NCI-H2029 treated with DMSO at 0.1 percent for 48 hours (cell line): ENCODE measurements at places on chromosomes 1 and 21.

- DNase-seq, result peak; percentile 35
Measured at GRCh38 chr1:27940870-27941560, 6.2 kb downstream of the SMPDL3B start.

DNA sequence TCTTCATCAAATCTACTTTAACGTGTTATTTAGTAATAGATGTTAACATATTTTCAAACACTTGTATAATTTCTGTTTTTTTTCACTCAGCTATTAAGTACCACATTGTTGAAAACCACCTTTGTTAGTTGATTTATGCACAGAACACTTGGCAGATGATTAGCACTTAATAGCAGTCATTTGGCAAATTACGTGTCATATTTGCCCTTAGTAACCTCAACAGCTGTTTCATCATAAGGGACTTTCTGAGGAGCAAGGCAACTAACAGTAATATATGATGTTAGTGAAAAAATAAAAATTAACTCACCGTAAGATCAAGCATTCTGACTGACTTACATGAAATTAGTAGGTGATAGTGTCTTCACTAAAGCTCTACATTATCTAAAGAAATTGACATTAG lies 186.4 kb downstream of the HMCN1 start:
- no peak for DNase-seq

- DNase-seq, result no peak
Measured at GRCh38 chr1:6960291-6960811, 175.1 kb downstream of the CAMTA1 start.

DNA sequence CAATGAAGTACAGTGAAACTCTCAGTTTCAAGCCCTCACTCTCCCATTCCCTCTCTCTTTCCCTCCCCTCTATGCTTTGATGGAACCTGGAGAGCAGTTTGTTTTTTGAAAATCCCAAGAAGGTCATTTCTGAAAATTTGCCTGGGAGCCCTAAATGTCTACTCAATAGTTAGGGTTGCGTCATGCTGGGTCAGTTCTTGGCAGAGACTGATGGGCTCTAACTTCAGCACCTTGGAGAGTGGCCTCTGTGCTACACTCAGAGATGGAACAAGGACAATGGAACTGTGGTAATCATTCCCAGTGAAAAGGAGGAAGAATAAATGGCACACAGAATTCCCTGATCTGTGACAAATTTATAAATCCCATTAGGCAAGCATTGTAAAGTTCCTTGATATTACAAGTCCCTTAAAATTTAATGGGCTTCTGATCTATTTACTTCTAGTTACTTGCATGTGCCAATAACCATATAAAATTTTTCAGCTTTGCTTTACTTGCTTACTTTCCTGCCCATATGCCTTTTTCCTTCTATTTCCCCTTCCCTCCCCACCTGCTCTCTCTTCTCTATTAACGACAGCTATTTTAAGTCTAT lies 182.9 kb upstream of the KCND3 start:
- no peak for DNase-seq

- DNase-seq, result no peak
Measured at GRCh38 chr1:177809819-177810218, 160.0 kb downstream of the SEC16B start.

- peak; percentile 80 for DNase-seq
Measured at GRCh38 chr1:45205011-45205909, 1.1 kb downstream of the ZSWIM5 start.

- DNase-seq, result no peak
Measured at GRCh38 chr1:57532299-57532698, 108.4 kb upstream of the DAB1 start.

GRCh38 chr1:35453031-35453430 lies 104.2 kb downstream of the KIAA0319L start:
- DNase-seq, result no peak

- DNase-seq, result no peak
Measured at GRCh38 chr1:171484760-171485374, 463 bp upstream of the PRRC2C start.

GRCh38 chr1:70840260-70840953 lies 207.2 kb downstream of the PTGER3 start:
- no peak for DNase-seq

DNA sequence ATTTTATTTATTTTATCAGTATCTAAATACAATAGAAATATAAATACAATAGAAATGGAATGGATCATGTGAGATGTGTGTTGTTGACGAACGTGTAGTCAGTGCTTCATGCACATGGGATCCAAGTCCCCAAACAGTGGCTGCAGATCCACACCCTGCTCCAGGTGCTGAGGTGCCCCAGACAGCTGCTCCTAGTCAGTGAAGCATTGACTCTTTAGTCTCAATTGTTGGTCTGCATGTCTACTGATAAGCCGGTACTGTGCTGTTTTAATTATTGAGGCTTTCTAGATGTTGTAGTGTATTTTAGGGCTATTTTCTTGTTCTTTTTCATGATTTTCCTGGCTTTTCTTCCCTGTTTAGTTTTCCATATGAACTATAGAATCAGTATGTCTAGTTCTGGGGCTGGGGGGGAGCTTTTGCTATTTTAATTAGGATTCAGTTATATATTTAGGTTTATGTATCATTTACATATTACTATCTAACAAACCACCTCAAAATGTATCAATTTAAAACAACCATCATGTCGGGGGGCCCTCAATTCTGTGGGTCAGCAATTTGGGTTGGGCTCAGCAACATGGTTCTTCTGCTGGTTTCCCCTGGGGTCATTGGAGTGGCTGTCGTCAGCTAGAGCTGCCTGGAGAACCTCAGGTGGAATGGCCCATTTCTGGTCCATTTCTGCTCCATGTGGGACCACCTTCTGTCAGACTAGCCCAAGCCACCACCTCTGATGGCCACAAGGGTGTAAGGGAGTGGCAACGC lies 63.2 kb upstream of the TRAPPC10 start:
- no peak for DNase-seq

DNA sequence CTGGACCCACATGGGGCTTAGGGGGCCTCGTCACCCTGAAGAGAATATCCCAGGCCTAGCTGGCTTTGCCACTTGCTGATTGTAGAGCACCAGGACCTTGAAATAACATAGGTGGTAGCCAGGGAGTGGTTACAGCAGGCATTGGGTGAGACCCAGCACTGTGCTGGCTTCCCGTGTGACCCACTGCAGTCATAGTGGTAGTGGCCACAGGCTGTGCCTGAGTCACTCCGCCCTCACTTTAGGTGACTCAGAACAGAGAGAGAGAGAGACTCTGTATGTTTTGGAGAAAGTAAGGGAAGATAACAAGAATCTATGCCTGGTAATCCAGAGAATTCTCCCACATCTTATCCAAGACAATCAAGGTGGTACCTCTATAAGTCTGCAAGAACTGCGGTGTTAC lies 98.7 kb upstream of the LHX8 start:
- no peak for DNase-seq

- DNase-seq, result no peak
Measured at GRCh38 chr1:218439541-218440295, 94.6 kb downstream of the TGFB2 start.

GRCh38 chr1:48196237-48196636 lies 26.3 kb upstream of the SLC5A9 start:
- no peak for DNase-seq

DNA sequence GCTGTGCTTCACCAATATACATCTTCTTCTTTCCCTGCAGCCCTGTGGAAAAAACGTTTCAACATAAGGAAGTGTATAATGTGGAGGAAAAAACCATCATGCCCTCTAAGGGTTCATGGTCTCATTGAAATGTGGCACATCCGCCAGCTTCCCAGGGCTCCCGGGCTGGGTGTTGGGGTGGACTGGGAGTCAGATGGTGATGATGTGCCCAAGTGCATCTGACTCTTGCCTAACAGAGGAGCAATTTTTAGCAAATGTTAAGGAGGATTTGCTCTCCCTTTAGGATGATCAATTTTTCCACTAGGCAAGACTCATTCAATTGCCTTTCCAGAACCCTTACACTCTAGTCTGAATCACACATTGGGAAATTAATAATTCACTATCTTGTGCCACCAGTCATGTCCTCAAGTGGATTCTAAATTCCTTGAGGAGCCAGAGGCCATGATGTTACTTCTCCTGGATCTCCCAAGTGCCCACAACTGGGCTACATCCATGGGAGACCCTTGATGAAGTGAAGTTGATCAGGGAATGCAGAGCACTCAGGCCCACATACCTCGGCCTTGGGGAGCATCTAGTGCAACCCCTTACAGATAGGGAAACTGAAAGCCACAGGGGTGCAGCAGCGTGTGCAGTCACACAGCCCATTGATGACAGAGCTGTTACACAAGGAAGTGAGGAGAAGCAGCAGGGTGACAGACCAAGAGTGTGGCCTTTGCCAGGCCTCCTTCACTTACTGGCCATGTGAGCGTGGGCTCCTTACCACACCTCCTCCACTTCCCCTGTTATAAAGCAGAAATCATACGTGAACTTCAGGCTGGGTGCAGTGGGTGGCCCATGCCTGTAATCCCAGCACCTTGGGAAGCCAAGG lies 100.0 kb upstream of the SLC44A3 start:
- DNase-seq, result no peak

DNA sequence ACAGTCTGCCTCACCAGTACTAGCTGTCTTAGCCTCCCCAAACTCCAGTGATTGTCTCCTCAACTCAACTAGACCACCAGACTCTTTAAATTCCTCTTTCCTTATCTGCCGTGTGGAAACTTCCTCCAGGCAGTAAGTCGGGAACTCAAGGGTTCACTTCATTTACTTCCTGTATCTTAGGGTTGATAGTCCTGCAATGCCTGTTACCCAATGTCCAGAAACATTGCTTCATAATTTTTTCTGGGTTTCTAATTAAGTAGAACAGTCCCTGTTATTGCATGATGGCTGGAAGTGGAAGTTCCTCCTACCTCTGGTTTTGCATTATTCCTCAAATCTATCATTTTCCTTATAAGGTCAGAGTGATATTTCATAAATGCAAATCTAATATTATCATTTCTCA lies 60.8 kb upstream of the RNF11 start:
- DNase-seq, result no peak

DNA sequence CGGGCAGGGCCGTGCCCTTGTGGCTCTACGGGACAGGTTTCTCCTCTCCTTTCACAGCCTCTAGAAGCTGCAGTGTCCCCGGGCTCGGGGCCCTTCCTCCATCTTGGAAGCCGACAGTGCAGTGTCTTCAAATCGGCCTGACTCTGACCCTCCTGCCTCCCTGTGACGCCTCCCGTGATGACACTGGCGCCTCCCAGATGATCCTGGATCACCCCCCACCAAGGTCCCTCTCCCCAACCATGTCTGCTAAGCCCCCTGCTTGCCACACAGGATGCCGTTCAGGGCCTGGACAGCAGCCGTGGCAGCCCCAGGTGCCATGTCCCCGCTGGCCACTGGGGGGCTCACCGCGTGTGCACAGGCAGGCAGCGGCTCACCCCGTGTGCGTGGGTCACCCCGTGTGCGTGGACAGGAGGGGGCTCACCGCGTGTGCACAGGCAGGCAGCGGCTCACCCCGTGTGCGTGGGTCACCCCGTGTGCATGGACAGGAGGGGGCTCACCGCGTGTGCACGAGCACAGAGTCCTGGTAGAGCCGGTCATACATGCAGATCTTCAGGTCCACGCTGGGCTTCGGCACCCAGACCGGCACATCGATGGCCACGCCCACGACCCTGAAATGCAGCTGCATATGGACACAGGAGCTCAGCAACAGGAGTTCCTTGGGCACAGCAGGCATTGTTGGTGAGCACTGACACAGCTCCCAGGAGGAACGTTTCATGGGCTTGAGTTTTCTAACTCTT lies 24.9 kb upstream of the TMEM52 start:
- DNase-seq, result no peak

DNA sequence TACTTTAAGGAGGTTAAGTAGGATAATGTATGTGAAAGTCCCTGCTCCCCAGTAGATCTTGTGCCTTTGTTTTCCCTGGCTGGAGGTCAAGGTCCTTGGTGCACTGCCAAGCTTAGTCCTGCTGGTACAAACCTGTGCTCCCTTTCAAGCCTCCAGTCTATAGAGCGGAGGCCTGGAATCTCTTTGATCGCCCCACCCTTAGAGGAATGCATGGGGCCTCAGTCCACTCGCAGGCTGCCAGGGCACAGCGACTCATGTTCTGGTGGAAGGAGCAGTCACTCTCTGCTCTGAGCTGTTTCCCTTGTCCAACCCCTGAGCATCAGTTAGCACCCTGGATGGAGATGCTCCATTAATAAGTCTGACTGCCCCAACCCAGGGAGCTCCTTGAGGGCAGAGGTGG lies 121.8 kb downstream of the HMGB4 start:
- no peak for DNase-seq

DNA sequence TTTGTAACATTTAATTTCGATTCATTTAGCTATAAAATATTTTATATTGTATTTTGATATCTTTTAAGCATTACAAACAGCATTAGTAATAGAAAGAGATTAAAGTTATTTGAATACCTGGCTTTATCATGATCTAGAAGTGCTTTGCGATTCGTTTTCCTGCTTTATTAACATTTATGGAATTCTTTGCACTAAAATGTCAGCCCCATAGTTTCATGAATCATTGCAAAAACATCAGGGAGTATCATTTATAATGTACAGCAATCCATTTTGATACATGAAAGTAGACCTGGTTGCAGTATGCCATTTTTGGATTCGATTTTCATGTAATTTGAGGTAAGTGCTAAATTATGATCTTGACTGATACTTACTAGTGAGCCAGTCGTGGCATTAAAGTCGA lies 108.0 kb upstream of the DPYD start:
- DNase-seq, result no peak

DNA sequence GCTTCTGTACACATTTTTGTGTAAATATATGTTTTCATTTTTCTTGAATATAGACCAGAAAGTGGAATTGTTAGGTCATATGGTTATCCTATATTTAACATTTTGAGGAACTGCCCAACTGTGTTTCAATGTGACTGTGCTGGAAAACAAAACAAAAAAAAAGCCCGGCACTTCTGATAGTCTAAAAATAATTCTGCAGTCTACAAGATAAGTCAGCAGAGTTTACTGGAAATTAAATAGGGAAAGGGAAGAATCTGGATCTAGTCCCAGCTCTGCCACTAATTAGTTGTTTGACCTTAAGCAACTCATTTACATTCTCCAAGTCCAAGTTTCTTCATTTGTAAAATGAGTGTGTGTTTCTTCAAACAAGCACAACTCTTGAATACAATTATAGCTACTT lies 869.1 kb upstream of the B3GALT2 start:
- no peak for DNase-seq

GRCh38 chr1:207081088-207081487 lies 7.6 kb upstream of the C4BPB start:
- no peak for DNase-seq

DNA sequence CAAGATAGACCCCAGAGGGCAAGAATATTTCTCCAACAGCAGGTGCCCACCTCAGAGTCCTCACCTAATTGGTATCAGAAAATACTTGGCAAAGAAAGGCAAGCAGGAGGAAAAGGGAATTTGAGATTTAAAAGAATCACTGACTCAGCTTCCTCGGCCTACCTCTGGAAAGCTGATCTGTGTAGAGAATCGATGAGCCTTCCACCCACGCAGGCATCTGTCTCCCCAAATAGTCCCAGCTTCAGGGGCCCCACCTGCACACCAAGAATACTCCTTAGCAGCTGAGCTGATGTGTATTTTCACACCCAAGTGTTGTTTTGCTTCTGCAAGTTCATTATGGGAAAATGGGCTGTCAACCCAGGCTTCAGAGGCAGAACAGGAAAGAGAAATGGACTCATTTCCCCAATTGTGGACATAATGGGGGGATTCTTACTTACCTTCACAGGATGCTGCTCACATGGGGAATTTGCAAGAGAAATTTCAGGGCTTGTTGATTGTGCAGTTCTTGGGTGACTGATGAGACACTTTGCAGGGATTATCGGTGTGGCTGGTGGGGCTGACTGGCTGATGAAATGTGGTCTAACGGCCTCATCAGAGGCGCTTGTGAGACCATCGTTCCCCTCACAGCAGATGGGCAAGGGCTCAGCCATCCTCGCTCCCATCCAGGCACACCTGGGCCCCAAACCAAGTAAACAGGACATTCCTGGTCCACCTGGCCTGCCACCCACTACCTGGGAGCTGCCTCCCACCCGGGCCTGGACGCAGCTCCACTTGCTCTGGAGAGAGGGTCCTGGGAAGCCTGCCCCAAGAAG lies 436.3 kb downstream of the PTPRU start:
- no peak for DNase-seq
